Prostate gland (tissue), 2 donors: ENCODE measurements at places on chromosomes 7 and 10. TPM values are rescaled to one million over a fixed set of nuclear protein-coding genes. Genes with fewer than 3 reads are reported as not detected.

CALHM1 gene
- total RNA-seq = not detected

GRCh38 chr10:83108565-83109333 is 1030.6 kb upstream of the GHITM start:
- no peak for DNase-seq
- H3K4me3 ChIP-seq = no peak overlapping the region
- H3K36me3 ChIP-seq = no peaks in the 10 kb centered on the region
- no peaks in the 10 kb centered on the region for H3K4me1 ChIP-seq

SPACDR gene
- total RNA-seq = 11.9 TPM

DNA sequence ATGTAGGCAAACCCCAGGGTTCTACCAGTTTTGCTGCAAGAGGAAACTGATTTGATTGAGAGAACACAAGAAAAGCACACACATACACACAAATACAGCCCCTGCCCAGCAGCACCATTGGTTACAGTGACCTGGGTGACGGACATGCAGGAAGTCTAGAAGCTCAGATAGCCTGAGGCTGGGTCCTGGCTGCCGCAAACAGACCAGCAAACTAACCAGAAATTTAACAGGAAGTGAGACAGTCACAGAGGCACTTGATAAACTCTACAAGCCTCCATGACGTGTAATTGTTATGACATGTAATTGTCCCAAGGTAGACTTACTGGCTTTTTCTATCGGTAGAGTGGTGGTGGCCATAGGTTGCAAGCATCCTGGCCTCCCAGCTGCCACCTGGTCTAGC is 58.9 kb downstream of the PRKAR2B start:
- no peaks in the 10 kb centered on the region for H3K36me3 ChIP-seq
- no peak overlapping the region for H3K4me3 ChIP-seq
- no peak for DNase-seq
- no peaks in the 10 kb centered on the region for H3K4me1 ChIP-seq

SFTPA1 gene
- total RNA-seq = not detected

GRCh38 chr10:79463578-79464496 is 18.4 kb upstream of the ZCCHC24 start:
- no peak overlapping the region for H3K4me3 ChIP-seq
- no peaks in the 10 kb centered on the region for H3K36me3 ChIP-seq
- H3K4me1 ChIP-seq = no peaks in the 10 kb centered on the region
- DNase-seq = no peak
- H3K27ac ChIP-seq = no peak overlapping the region
- H3K27me3 ChIP-seq = no peaks in the 10 kb centered on the region

DNA sequence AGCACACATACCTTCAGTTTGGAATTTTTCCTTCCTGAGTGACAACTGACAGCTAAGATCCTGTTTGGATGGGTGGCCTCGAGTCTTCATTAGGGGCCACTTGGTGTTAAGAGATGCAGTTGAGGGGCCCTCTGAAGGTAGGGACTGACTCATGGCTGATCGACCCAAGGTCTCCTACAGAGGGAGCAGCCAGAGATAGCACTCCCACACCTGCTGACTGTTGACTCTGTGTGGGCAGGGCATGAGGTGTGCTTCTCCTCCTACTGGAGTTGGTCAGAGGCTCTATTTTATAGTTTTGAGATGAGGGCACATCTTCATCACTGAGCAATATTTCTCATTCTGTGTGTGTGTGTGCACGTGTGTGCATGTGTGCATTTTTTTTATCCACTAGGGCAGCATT is 378.8 kb upstream of the PODXL start:
- no peaks in the 10 kb centered on the region for H3K36me3 ChIP-seq
- no peak overlapping the region for H3K4me3 ChIP-seq
- H3K4me1 ChIP-seq = no peaks in the 10 kb centered on the region
- no peak for DNase-seq

- no peak for DNase-seq
- H3K4me3 ChIP-seq = no peak overlapping the region
- H3K27me3 ChIP-seq = no peaks in the 10 kb centered on the region
- H3K36me3 ChIP-seq = no peaks in the 10 kb centered on the region
Measured at GRCh38 chr10:2335626-2336025, 598.3 kb upstream of the ADARB2 start.

DNA sequence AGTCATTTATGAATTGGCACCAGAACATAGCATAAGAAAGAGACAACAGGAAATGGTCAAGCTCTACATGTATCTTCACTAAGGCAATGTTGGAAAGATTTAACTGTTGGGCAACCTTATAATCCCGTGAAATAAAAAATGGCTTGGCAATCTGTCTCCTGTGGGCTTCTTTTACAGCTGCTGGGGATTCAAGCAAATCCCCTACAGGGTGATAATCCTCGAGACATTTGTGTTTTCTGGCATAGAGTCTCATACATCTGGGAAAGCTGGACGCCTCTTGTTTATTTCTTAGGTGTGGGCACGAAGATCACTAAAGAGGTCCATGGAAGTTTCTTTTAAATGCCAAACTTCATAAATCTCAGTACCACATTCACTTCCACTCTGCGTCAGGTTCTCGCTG is 82.2 kb upstream of the GPR141 start:
- H3K36me3 ChIP-seq = no peaks in the 10 kb centered on the region
- no peak overlapping the region for H3K4me3 ChIP-seq
- H3K27me3 ChIP-seq = no peaks in the 10 kb centered on the region
- H3K27ac ChIP-seq = no peak overlapping the region

DNA sequence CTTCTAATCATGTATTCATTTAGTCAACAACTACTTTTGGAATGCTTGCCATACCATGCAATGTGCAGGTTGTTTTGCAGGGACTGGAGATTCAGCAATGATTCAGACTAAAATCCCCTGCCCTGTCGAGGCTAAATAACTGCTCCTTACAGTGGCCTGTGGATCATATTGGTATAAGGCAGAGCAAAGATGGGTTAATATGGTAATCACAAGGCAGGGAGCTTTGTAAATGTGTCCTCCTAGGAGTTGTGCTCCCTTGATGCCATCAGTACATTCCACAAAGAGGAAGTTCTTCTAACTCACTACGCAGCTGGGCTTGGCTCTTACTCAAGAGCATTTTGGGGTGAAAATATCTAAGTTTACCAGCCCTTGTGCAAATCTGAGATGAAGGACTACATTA is 614 bp upstream of the IFIT2 start:
- H3K4me1 ChIP-seq = peaks cover 4% of the 10 kb centered on the region
- DNase-seq = no peak
- H3K36me3 ChIP-seq = no peaks in the 10 kb centered on the region
- peak overlapping the region; percentile 85 for H3K27ac ChIP-seq
- peak overlapping the region; percentile 42 for H3K4me3 ChIP-seq

GRCh38 chr10:31590023-31590800 is 271.2 kb downstream of the ZEB1 start:
- no peaks in the 10 kb centered on the region for H3K4me1 ChIP-seq
- H3K4me3 ChIP-seq = no peak overlapping the region
- H3K36me3 ChIP-seq = no peaks in the 10 kb centered on the region
- no peak overlapping the region for H3K27ac ChIP-seq
- DNase-seq = no peak

DNA sequence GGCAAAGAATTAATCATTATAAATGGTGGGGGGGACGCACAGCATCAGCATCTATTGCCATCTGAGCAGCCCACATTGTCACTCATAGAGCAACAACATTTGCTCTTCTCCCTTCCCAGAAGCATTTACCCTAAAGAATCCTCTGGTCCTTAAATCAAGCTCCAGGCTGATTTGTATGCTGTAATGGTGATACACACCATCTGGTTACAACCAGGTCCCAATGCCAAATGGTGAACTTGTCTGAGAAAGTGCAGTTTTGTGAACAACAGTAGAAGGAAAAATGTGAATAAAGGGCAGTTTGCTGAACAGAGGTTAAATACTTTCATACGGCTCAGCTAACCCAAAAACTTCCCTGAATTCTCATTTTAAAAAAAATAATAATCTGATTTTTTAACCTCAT is 38.8 kb upstream of the TCF7L2 start:
- no peaks in the 10 kb centered on the region for H3K4me1 ChIP-seq
- H3K27ac ChIP-seq = no peak overlapping the region
- no peak overlapping the region for H3K4me3 ChIP-seq
- no peaks in the 10 kb centered on the region for H3K36me3 ChIP-seq
- H3K27me3 ChIP-seq = no peaks in the 10 kb centered on the region

TRIM73 gene
- 7.1 TPM for total RNA-seq

GNAT3 gene
- not detected for total RNA-seq

DNA sequence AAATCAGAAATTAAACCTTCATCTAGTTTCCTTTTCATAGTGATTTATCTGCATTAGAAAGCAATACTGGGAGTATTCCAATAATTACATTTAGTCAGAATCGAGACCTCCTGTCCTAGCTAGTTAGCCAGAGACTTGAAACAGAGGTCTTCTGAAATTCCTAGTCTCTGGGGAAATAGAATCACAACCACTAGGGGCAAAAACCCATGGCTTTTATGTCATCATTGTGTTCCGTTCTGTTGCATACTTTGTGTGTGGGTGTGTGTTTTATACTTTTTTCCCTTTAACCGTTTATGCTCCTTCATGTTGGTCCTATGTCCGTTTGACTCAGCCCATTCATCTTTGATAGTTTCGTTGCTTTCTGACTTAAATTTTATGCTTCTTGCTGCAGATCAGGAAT is 79.8 kb downstream of the RALA start:
- H3K27ac ChIP-seq = no peak overlapping the region
- H3K4me3 ChIP-seq = no peak overlapping the region
- no peaks in the 10 kb centered on the region for H3K36me3 ChIP-seq
- no peak for DNase-seq
- no peaks in the 10 kb centered on the region for H3K4me1 ChIP-seq
